ENCODE measurements at places on chromosomes 12 and 14.

- no peak for DNase-seq
Measured at GRCh38 chr14:103696466-103697071, 18.7 kb downstream of the XRCC3 start.

DNA sequence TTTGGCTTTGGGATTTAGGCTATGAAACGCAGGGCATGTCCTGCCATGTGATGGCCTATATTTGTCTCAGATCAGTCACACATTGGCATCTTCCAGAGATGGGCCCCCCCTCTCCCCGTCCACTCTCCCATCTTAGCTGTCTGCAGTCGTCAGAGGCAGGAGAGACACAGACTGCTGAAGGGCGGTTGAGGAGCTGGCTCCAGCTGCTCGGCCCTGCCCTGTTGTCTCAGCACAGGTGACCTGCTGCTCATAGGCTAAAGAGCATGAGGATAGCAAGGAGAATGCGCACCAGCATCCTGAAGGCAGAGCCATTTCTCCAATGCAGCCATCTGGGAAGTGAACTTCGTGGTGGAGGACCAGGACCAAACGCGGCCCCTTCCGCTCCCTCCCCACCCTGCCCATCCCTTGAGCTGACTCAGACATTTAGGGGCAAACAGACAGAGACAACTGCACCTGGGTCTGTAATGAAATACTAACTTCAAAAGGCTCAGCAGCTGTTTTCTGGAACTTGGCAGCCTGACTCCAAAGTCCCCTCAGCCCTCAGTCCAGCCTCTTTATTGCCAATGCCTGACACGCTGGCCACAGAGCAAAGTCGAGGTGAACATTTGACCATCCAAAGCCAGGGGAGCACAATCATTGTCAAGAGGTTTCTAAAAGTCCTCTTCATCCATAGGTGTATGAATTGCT lies 22.3 kb downstream of the FZD10 start:
- DNase-seq, result no peak

- no peak for DNase-seq
Measured at GRCh38 chr12:19236656-19237055, 107.1 kb downstream of the PLEKHA5 start.

GRCh38 chr14:35351497-35351896 lies 53.1 kb downstream of the NFKBIA start:
- no peak for DNase-seq

Data from activated naive CD4-positive, alpha-beta T cell (primary cell).